Activated B cell treated with CpG ODN at 0.5 μM for 24 hours (primary cell): ENCODE measurements at places on chromosomes 3 and 15.

DNA sequence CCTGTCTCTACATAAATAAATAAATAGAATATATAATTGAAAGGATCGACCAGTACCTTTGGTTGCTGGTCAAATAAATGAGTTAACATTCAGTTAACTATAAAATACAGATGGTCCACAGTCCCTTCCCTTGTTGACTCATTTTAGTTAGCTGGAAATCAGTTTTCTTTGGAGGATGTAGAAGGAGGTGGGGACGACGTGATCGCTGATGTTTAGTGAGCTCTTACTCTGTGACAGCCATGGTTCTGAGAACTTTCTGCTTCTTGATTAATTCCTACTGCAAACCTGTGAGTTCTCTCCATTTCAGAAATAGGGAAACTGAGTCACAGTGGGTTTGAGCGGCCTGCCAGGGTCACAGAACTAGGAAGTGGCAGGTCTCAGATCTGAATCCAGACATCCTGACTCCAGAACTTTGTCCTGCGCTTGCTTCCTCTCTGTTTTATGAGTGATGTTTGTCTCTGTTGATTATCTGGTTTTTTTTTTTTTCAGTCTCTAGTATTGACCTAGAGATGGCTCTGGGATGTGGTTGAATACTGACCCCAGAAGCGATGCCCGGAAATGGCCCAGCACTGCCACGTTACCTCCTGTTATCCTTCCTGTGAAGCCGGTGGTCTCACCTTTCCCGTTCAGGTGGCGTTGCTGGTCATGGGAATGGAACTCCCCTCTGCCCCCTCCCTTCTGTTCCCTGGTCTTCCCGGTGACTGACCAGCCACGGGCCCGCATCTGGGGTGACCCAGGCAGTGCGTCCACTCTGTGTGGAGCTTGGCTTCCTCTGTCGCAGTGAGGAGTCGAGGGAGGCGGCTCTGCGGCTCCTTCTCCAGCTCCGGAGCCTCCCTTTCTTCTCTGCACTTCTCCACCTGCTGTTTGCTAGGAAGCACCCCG, 18.2 kb downstream of the SYNM start:
- H3K27me3 ChIP-seq, result peaks cover 7% of the 10 kb centered on the region
- H3K4me3 ChIP-seq, result no peak overlapping the region
- no peaks in the 10 kb centered on the region for H3K36me3 ChIP-seq
- no peak for DNase-seq
- no peak overlapping the region for H3K27ac ChIP-seq

DNA sequence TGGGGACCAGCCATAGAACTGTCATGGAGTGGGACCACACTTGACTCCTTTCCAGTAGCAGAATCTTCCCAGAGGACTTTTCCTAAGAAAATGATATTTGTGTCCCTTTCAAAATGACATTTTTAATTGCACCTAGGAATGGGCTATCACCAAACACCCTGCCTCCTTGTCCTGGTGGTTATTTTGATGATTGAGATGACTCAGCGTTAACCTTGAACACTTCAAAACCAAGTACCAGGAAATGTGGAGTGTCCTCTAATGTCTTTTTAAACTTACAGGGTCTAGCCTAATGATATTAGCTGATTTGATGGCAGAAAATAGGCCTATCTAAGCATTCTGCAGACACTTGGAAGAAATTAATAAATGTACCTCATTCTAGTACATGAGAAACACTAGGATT, 90.7 kb downstream of the HHLA2 start:
- peaks cover 22% of the 10 kb centered on the region for H3K4me1 ChIP-seq
- H3K36me3 ChIP-seq, result no peaks in the 10 kb centered on the region
- no peak overlapping the region for H3K27ac ChIP-seq
- H3K4me3 ChIP-seq, result no peak overlapping the region

DNA sequence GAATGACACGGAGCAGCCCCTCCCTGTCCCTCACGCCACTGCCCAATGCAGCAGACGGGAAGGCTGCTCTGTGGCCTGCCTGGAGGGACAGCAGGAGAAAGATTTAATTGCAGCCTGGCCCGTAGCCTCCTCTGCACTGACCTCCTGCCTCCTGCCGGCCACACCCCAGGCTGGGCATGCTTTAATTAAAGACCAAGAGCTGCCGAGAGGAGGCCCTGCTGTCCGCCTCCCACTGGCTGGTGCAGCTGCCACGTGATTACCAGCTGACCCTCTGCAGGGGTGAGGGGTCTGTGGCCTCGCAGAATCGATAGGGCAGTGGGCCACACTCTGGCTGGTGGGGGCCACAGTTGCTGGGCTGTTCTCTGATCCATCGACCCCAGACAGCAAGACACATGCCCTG, 100.2 kb upstream of the PRR23E start:
- H3K27ac ChIP-seq, result no peak overlapping the region
- H3K4me1 ChIP-seq, result no peaks in the 10 kb centered on the region
- no peak for DNase-seq
- H3K4me3 ChIP-seq, result no peak overlapping the region
- peaks cover 14% of the 10 kb centered on the region for H3K27me3 ChIP-seq

- DNase-seq, result no peak
- no peaks in the 10 kb centered on the region for H3K4me1 ChIP-seq
- no peak overlapping the region for H3K27ac ChIP-seq
These were observed 256.0 kb upstream of the STAC start for GRCh38 chr3:36124118-36124796.

- H3K36me3 ChIP-seq, result peaks cover 43% of the 10 kb centered on the region
- no peak overlapping the region for H3K27ac ChIP-seq
- H3K4me1 ChIP-seq, result peaks cover 28% of the 10 kb centered on the region
- no peak overlapping the region for H3K4me3 ChIP-seq
- no peaks in the 10 kb centered on the region for H3K27me3 ChIP-seq
- no peak for DNase-seq
These were observed 5.5 kb downstream of the B4GALT4 start for GRCh38 chr3:119235151-119235550.

DNA sequence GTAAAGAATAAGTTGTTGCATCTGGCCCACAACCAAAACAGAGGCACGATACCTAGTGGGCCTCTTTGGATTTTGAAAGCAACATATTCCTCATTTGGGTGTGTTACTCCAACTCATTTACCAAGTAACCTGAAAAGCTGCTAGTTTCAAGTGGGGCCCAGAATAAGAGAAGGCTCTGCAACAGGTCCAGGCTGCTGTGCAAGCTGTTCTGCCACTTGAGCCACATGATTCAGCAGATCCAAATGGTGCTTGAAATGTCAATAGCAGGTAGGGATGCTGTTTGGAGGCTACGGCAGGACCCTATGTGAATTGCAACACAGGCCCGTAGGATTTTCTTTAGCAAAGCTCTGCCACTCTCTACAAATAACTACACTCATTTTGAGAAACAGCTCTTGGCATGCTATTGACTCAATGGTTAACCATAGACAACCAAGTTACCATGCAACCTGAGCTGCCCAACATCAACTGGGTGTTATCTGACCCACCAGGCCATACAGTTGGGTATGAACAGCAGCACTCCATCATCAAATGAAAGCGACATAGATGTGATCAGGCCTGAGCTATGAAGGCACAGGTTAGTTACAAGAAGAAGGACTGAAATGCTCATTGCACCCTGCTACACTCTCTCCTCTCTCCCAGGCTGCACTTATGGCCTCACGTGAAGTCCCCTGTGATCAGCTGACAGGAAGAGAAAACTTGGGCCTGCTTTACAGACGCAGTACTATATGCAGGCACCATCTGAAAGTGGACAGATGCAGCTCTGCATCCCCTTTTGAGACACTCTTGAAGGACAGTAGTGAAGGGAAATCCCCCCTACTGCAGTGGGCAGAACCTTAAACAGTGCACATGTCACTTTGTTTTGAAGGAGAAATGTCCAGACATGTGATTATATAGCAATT, 9.5 kb upstream of the MCF2L2 start:
- H3K36me3 ChIP-seq, result no peaks in the 10 kb centered on the region
- DNase-seq, result no peak
- H3K4me1 ChIP-seq, result peaks cover 21% of the 10 kb centered on the region

GRCh38 chr3:129560911-129561594, 18.1 kb downstream of the H1-8 start:
- H3K4me1 ChIP-seq, result peaks cover 6% of the 10 kb centered on the region
- no peaks in the 10 kb centered on the region for H3K36me3 ChIP-seq
- H3K27ac ChIP-seq, result no peak overlapping the region
- no peak overlapping the region for H3K4me3 ChIP-seq

- no peaks in the 10 kb centered on the region for H3K4me1 ChIP-seq
- H3K4me3 ChIP-seq, result no peak overlapping the region
- H3K27me3 ChIP-seq, result no peaks in the 10 kb centered on the region
- H3K36me3 ChIP-seq, result no peaks in the 10 kb centered on the region
- H3K27ac ChIP-seq, result no peak overlapping the region
These were observed 293.1 kb downstream of the NLGN1 start for GRCh38 chr3:173690542-173691180.

- DNase-seq, result no peak
- no peak overlapping the region for H3K4me3 ChIP-seq
- H3K27me3 ChIP-seq, result no peaks in the 10 kb centered on the region
- H3K4me1 ChIP-seq, result no peaks in the 10 kb centered on the region
These were observed 1332.8 kb downstream of the ZPLD1 start for GRCh38 chr3:103767635-103768034.

DNA sequence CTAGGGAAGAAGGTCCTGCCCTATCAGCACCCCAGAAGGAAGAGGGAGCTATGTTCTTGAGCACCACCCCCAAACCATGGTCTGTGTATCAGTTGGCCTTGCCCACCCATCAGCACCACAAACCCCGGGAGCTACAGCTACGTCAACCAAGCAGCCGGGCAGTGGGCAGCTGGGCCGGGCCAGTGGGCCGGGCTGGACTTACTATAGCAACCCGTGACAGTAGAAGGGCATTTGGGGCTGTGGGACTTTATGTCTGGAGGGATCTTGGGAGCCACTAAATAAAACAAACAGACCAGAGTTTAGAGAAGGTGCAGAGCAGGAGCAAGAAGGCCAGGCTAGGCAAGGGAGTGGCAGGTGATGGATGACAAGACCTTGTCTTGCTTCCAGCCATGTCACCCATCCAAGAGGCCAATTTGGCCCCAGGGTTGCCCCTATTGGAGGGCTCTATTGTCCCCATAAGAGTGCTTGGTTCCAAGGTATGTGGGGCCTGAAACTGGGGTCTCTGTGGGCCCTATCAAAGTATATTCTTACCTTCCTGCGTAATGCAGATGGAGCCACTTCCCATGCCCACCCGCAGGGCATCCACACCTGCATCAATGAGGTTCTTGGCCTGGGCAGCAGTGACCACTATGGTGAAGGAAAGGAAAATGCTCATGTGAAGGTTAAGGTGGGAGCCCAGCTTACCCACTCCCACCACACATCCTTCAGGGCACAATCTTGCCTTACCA, 3.2 kb downstream of the IMPDH2 start:
- peaks cover 66% of the 10 kb centered on the region for H3K4me1 ChIP-seq
- peak overlapping the region; percentile 59 for H3K4me3 ChIP-seq
- H3K27me3 ChIP-seq, result no peaks in the 10 kb centered on the region
- no peak for DNase-seq
- peaks cover 73% of the 10 kb centered on the region for H3K36me3 ChIP-seq

- H3K4me3 ChIP-seq, result no peak overlapping the region
- DNase-seq, result no peak
- no peaks in the 10 kb centered on the region for H3K4me1 ChIP-seq
These were observed 157.6 kb upstream of the CTDSPL start for GRCh38 chr3:37704064-37704463.

DNA sequence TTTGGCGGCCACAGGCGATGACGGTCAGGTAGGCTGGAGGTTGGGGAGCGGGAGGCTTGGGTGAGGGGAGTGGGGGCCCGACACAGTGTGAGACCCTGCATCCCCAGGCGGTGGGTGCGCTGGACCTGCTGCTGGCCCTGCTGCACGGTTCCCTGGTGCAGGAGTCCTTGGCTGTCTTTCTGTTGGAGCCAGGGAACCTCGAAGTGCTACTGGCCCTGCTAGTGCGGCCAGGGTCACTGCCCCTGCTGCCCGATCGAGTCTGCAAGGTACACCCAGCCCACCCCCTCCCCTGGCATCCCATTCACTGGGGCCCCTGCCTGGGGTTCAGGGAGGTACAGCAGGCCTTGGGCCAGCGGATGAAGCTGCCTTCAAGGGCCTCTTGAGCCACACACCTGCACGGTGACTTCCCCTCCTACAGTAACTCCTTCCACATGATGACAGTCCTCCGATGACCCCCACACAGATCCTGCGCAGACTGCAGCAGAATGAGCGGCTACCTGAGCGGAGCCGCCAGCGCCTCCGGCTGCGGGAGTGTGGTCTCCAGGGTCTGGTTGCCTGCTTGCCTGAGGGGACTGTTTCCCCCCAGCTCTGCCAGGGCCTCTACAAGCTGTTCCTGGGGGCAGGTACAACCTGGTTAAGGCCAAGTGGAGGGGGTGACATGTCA, 19.5 kb downstream of the NBEAL2 start:
- no peaks in the 10 kb centered on the region for H3K27me3 ChIP-seq
- DNase-seq, result no peak
- H3K4me3 ChIP-seq, result no peak overlapping the region
- H3K27ac ChIP-seq, result no peak overlapping the region

DNA sequence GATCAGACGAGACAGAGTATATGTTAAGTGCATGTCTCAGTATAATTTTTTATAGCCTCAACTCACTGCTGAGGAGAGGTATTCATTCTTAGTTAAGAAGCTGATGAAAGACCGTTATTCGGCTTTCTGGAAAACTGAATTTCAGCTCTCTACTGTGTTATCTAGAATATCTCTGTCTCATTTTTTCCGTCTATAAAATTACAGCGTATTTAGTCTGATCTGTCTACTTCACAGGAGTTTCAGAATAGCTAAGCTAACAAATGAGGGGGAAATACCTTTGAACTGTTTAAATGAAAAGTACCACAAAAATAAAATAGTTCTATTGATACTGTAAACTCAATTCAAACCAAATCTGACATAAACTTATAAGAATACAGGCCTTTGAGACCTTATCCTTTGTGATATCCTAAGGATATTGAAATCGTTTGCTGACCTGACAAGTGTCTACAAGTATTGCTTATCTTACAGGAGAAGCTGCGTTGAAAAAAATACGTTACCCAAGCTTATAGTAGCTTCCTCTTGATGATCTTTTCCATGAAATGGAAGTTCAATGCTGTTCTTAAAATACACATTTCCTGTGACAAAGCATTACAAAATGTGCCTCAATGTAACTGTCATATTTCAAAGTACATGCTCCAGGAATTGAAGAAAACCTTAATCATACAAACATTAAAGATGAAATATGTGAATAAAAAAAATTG, 104.6 kb downstream of the IL1RAP start:
- H3K27ac ChIP-seq, result peak overlapping the region; percentile 68
- peak overlapping the region; percentile 49 for H3K4me3 ChIP-seq
- DNase-seq, result no peak
- peaks cover under 1% of the 10 kb centered on the region for H3K36me3 ChIP-seq
- H3K27me3 ChIP-seq, result no peaks in the 10 kb centered on the region

DNA sequence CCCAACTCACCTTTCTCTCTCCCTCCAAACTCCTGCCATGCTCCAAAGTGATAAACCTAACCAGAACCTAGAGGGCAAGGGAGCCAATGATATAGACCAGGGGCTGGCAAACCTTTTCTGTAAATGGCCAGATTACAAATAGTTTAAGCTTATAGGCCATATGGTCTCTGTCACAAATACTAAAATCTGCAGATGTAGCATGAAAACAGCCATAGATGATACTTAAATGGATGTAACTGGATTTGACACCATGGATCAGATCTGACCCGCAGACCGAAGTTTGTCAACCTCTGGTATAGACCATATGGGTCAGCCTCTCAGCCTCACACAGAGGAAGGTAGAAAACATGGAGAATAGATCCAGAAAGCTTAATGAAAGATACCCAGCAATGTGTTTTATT, 165.2 kb upstream of the STT3B start:
- H3K4me1 ChIP-seq, result no peaks in the 10 kb centered on the region
- H3K36me3 ChIP-seq, result no peaks in the 10 kb centered on the region
- H3K27me3 ChIP-seq, result no peaks in the 10 kb centered on the region
- no peak overlapping the region for H3K4me3 ChIP-seq
